ENCODE measurements at places on chromosomes 6 and 20.

- no peaks in the 10 kb centered on the region for H3K4me1 ChIP-seq
- no peaks in the 10 kb centered on the region for H3K36me3 ChIP-seq
- no peak overlapping the region for H3K27ac ChIP-seq
- peaks cover 22% of the 10 kb centered on the region for H3K27me3 ChIP-seq
Measured at GRCh38 chr6:54846857-54847674, 495 bp downstream of the FAM83B start.

DNA sequence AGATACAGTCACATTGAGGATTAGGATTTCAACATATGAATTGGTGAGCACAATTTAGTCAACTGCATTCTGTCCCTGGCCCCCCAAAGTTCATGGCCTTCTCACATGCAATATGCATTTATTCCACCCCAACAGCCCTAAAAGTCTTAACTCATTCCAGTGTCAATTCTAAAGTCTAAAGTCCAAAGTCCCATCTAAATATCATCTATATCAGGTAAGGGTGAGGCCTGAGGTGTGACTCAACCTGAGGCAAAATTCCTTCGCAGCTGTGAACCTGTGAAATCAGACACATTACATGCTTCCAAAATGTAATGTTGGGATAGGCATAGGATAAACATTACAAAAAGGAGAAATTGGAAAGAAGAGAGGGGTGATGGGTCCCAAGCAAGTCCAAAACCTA is 27.8 kb downstream of the CLIC5 start:
- no peak overlapping the region for H3K4me3 ChIP-seq
- H3K27ac ChIP-seq = no peak overlapping the region
- no peak for DNase-seq
- H3K27me3 ChIP-seq = peaks cover 8% of the 10 kb centered on the region

- peak; percentile 15 for DNase-seq
- peaks cover 14% of the 10 kb centered on the region for H3K4me1 ChIP-seq
- no peak overlapping the region for H3K4me3 ChIP-seq
- H3K36me3 ChIP-seq = no peaks in the 10 kb centered on the region
- H3K27ac ChIP-seq = peak overlapping the region; percentile 76
Measured at GRCh38 chr6:146905181-146905704, 299.0 kb upstream of the STXBP5 start.

DNA sequence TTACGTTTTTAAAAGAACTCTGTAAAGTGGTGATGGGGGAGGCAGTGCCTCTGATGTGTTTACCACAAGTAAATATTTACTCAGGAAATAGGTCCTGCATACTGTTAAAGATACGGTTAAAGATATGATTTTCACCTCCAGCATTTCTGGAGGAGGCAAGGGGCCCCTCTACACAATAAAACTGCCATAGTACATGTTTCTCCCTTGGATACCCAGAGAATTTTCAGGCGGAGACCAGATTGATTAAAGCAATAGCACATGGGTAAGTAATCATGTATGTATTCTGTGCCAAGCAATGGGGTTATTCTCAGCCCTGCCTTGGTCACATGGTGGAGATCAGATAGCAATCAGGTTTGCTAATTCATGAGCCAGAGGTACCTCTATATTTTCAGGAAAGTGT is 9.6 kb downstream of the RIPOR2 start:
- H3K27ac ChIP-seq = no peak overlapping the region
- H3K36me3 ChIP-seq = no peaks in the 10 kb centered on the region
- no peak overlapping the region for H3K4me3 ChIP-seq
- H3K4me1 ChIP-seq = peaks cover 22% of the 10 kb centered on the region
- no peak for DNase-seq

GRCh38 chr6:63739094-63739687 is 103.6 kb downstream of the PHF3 start:
- H3K4me3 ChIP-seq = no peak overlapping the region
- no peak overlapping the region for H3K27ac ChIP-seq
- H3K4me1 ChIP-seq = no peaks in the 10 kb centered on the region
- no peaks in the 10 kb centered on the region for H3K27me3 ChIP-seq
- DNase-seq = no peak
- H3K36me3 ChIP-seq = no peaks in the 10 kb centered on the region

- no peak overlapping the region for H3K4me3 ChIP-seq
- DNase-seq = no peak
- H3K27me3 ChIP-seq = no peaks in the 10 kb centered on the region
- H3K4me1 ChIP-seq = no peaks in the 10 kb centered on the region
- H3K27ac ChIP-seq = no peak overlapping the region
- H3K36me3 ChIP-seq = no peaks in the 10 kb centered on the region
Measured at GRCh38 chr20:15380770-15381169, 1043.4 kb upstream of the FLRT3 start.

GRCh38 chr6:146999766-147000165 is 204.5 kb upstream of the STXBP5 start:
- H3K4me3 ChIP-seq = no peak overlapping the region
- H3K27me3 ChIP-seq = no peaks in the 10 kb centered on the region
- H3K4me1 ChIP-seq = 0 out of 2 replicates have a peak, but pooled peaks cover 7% of the 10 kb centered on the region
- no peak overlapping the region for H3K27ac ChIP-seq

GRCh38 chr6:35191889-35192288 is 21.9 kb upstream of the SCUBE3 start:
- H3K27ac ChIP-seq = no peak overlapping the region
- H3K4me1 ChIP-seq = no peaks in the 10 kb centered on the region
- H3K36me3 ChIP-seq = no peaks in the 10 kb centered on the region
- H3K27me3 ChIP-seq = no peaks in the 10 kb centered on the region
- H3K4me3 ChIP-seq = no peak overlapping the region
- no peak for DNase-seq

GRCh38 chr6:29647927-29648642 is 8.8 kb upstream of the MOG start:
- H3K27me3 ChIP-seq = no peaks in the 10 kb centered on the region
- H3K4me3 ChIP-seq = no peak overlapping the region
- peaks cover 7% of the 10 kb centered on the region for H3K4me1 ChIP-seq
- no peak overlapping the region for H3K27ac ChIP-seq
- no peaks in the 10 kb centered on the region for H3K36me3 ChIP-seq

- peaks cover 40% of the 10 kb centered on the region for H3K36me3 ChIP-seq
- H3K4me1 ChIP-seq = peaks cover 25% of the 10 kb centered on the region
- no peaks in the 10 kb centered on the region for H3K27me3 ChIP-seq
- H3K27ac ChIP-seq = no peak overlapping the region
Measured at GRCh38 chr20:10419550-10420133, 14.4 kb downstream of the MKKS start.
